Activated T-helper 1 cell treated with anti-CD3 and anti-CD28 coated beads, Interleukin-2, amount 50 U/mL, for 16 hours (primary cell): ENCODE measurements at places on chromosomes 5 and 9.

GRCh38 chr9:18726546-18726945 lies 252.6 kb downstream of the ADAMTSL1 start:
- DNase-seq: no peak

DNA sequence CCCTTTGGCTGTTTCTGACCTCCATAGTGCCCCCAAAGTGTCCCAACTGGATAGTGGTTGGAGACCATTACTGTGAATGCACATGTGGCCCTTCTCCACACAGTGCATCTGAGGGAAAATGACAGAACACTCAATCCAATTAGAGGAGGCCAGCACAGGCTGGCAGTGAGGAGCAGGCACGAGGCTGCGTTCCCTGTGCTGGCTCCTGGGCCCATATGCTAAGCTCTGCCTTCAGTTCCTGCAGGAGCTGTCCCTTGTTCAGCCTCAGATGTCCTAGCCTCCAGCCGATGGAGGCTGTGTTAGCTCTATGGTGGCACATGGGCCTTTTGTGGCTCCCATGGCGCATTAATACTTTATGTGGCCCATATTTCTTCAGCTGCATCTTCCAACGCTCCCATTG lies 35.8 kb downstream of the ALG2 start:
- DNase-seq: no peak

DNA sequence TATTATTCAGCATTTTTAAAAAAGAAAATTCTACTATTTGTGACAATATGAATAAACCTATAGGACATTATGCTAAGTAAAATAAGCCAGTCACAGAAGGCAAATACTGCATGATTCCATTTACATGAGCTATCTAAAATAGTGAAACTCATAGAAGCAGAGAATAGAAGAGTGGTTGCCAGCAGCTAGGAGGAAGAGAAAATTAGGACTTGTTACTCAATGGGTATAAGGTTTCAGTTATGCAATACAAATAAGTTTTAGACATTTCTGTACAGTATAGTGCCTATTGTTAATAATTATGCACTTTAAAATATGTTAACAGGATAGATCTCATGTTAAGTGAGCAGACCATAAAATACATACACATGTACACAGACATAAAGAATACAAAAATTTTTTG lies 73.8 kb upstream of the SPINK5 start:
- no peak for DNase-seq

GRCh38 chr9:133063500-133064231 lies 1.9 kb downstream of the CEL start:
- no peak for DNase-seq

GRCh38 chr5:126052791-126053190 lies 370.4 kb upstream of the GRAMD2B start:
- no peak for DNase-seq

GRCh38 chr5:12951846-12952245 lies 992.6 kb downstream of the DNAH5 start:
- DNase-seq: no peak

DNA sequence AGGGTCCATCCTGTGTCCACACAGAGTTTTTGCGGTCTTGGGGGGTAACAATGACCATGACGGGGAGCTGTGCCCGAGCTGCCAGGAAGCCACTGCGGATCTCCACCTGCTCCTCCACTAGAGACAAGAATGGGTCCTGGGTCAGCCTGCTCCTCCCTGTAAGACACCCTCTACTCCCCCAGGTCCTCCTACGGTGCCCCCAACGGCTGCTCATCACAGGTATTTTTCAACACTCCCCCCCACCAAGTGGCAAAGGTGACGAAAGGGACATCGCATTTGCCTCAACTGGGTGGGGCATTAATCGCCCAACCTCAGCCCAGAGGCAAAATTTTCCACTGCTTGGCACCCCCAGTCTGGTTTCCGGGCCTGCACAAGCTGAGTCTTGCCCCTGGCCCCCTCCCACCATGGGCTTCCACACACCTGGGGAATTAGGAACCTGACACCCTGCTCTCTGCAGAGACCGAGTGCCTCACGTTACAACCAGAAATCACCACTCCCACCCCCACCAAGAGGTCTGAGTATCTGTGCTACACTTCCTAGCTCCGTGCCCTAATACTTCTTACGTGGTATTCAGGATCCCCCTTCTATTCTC lies 9.6 kb downstream of the NOL6 start:
- no peak for DNase-seq

DNA sequence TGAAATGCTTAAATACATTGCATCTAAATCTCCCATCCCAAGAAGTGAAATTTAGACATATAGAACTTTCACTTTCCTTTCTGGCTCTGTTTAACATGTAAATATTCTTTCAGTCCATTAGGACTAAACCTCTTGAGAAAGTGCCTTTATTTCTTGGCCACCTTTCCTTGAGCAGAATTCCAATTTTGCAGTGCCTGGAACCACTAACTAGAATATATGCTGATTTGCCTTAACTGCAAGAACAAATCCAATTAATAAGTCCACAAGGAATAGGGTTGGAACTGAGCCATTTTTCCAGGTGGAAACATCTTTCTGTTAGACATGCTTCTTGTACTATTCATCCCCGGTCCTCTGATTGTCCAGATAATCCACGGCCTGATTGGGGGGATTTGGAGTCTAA lies 478.0 kb downstream of the ENC1 start:
- no peak for DNase-seq

- no peak for DNase-seq
Observed at GRCh38 chr9:130934702-130935647, 4.1 kb downstream of the FIBCD1 start.

DNA sequence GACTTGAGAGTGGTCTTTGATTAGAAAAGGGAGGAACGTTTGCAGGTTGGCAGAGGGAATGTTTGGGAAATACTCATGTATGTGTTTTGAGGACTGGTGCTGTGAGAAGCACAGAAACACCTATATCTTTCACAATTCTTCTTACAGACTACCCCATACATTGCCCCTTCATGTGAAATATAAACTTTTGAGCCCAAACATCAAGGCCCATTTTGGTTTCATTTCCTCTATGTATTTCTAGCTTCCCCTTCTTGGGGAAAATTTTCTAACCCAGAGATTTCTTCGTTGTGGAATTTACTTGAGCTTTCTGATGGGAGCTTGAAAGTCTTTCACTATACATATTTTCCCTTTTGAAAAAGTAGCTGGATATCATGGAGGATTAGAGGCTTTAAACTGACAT lies 67.6 kb downstream of the FYB1 start:
- DNase-seq: no peak

- no peak for DNase-seq
Observed at GRCh38 chr9:110320651-110321445, 16.8 kb downstream of the TXNDC8 start.

DNA sequence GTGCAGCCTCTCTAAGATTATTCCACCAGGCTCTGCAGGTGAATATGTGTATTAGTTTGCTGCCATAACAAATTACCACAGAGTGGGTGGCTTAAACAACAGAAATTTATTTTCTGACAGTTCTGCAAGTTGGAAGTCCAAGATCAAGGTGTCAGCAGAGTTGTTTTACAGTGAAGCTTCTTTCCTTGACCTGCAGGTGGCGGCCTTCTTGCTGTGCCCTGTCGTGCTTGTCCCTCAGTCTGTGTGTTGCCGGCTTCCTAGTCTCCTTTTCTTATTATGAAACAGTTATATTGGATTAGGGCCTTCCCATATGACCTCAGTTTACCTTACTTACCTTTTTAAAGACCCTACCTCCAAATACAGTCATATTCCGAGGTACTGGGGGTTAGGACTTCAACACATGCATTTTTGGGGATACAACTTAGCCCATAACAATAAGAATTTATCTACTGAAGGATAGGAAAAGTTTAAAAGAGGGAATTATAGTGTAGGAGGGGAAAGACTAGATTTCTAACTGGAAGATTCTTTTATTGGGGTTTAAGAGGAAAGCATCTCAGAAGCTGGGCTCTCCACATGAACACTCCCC lies 97.4 kb downstream of the OSTF1 start:
- DNase-seq: peak; percentile 6

GRCh38 chr5:68962757-68963484 lies 130.9 kb upstream of the SLC30A5 start:
- no peak for DNase-seq

- no peak for DNase-seq
Observed at GRCh38 chr5:68369023-68369359, 153.4 kb downstream of the PIK3R1 start.

GRCh38 chr5:97355775-97356174 lies 172.7 kb upstream of the RIOK2 start:
- no peak for DNase-seq

DNA sequence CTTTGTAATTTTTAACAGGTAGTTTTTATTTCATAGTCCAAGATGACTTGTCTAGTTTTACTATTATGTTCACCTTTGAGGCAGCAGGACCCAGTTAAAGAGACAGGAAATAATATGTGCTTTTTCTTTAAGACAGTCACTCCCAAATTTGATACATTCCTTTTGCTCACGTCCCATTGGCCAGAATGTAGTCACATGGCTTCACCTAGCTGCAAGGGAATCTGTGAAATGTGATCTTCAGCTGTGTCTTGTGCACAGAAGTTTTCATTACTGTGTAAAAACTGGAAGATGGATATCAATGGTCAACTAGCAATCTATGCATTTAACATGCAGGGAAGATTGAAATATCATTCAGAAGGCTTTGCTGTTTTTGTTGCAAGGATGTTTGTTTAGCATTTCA lies 41.1 kb downstream of the XRCC4 start:
- DNase-seq: no peak
